Kidney glomerular epithelial cell (primary cell): ENCODE measurements at places on chromosomes 7 and 10.
A peak's percentile ranks its signal among the peaks of the same experiment; 100 is the strongest.

DNA sequence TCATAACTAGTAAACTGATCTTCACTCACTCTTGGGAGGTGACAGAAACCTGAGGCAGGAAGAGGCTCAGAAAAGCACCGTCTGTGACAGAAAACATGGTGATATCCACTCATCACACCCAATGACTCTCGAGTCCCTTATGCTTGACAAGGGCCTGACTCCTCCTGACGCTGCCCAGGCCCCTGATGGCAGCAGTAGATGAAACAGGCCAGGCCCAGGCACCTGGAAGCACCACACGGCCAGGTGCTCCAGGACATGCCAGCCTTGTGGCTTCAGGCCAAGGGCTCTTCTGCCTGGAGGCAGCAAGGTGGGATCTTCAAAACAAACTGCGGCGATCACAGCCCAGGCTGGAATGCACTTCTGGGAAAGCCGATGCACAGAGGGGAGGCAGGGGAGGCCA lies 89.3 kb downstream of the MAD1L1 start:
- DNase-seq = no peak

DNA sequence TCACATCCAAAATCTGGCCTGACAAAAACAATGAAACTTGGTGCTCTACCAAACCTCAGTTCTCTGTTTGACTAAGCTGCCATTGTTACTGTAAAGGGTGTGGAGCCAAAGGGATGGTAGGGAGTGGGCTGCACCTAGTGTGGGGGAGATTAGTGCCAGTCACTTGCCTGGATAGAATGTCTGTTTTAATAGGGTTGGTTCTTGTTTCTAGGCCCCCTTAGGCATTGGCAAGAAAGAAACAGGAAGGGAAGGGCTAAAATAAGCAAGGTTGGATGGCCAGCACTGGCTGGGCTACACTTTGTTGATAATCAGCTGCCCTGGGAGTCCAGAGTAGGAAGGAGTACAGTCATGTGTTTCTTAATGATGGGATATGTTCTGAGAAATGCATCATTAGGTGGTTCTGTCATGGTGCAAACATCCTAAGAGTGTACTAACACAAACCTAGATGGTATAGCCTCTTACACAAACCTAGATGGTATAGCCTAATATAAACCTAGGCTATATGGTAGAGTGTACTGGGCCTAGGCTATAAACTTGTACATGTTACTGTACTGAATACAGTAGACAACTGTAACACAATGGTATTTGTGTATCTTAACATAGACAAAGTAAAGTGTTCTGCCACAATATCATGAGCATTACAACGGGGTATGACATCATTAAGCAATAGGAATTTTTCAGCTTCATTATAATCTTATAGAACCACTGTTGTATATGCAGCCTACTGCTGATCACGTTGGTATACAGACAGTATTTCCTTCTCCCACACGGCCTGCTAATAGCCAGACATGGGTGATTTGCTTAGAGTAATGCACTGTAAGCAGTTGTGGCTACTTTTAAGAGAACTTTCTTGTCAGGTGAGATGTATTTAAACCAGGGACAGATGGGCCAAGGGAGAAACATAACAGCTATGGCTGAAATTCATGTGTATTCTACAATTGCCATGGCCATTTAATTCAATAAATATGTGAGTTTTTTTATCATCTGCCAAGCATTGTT lies 15.4 kb downstream of the BBIP1 start:
- no peak for DNase-seq

- no peak for DNase-seq
These were observed 33.1 kb downstream of the RAB18 start for GRCh38 chr10:27537166-27537565.

DNA sequence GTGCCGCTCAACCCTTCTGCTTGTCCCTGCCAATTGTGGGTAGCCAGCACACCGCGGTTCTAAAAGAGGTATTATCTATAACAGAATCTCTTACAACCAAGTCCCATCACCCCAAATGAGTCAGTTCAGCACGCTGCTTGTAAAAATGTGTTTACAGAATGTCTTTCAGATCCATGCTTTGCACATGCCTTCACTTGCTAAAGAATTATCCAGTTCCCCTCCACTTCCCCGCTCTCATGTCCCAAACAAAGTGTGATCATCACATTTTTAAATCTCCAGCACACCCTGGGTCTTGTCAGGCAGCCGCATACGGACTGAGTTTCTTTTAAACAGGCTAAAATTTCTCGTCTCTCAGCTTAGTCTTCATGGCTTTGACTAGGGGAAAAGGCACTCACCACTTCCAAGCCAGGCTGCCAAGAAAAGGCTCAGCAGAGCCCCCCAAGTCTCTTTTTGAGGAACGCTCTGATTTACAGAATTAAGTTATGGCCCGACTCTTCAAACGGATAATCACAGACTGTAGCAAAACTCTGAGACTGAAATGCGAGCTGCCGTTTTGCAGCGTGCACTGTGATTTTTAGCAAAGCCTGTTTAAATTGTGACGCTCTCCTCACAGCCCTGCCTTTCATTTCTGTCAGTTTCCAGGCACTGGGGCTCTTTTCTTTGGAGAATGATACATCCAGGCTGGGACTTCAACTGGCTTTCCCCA lies 29.8 kb upstream of the FGFR2 start:
- DNase-seq = no peak

DNA sequence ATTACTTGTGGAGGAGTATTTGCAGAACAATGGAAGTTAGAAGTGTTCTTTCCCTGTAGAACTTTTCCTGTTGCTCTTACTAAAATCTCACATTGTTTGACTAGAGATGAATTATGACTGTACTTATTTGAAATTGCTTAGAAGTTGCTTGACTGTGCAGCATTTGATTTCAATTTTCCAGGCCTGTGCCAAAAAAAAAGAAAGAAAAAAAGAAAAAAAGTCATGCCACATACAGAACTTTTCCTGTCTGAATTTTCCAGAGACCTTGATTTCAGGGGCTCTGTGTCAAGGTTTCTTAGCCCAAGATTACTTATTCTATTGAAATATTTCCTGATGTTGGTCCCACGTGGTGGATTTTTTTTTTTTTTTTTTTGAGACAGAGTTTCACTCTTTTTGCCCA lies 3.5 kb upstream of the FAM171A1 start:
- DNase-seq = no peak

DNA sequence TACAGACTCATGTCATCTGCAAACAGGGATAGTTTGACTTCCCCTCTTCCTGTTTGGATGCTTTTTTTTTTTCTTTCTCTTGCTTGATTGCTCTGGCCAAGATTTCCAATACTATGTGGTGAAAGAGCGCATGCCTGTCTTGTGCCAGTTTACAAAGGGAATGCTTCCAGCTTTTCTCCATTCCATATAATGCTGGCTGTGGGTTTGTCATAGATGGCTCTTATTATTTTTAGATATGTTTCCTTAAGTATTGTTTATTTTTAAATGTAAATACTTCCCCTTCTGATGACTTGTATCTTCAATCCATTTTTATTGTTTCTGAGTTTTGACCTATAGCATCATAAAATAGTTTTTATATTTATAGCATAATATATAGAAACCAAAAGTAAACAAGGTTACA lies 17.9 kb downstream of the FAM237B start:
- no peak for DNase-seq

GRCh38 chr10:112949875-112950507 lies at the start of gene TCF7L2:
Gene TCF7L2 (plus strand): TSS chr10:112950247. CDS start chr10:112950757, 510 bp downstream.
- DNase-seq = peak; percentile 98

DNA sequence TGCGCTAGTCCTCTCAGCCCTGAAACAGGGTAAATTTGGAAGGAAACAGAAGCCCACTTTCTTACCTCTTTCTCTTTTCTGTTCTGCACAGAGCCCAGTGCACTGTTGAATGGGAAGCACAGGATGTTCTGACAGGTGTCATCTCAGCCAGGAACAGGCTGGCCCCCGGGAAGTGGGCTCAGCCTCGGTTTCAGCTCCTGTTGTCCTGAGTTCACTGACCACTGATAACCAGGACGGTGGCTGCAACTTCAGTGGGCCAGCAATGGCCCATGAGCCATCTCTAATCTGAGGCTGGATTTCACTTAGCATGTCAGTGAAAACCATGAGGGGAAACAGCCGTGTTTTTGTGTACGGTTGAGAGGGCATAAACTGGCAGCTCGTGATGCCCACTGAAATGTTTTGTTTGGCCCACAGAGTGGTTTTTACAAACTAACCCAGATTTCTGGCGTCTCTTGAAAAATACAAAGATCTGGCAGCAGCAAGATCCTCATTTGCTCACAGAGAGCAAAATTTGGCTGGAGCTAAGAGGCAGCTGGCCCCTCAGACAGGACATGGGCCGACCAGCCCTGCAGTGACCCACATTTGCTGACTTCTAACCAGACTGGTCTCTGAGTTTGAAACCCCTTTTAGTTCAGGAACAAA lies 455.9 kb downstream of the PAXIP1 start:
- no peak for DNase-seq

GRCh38 chr7:134515569-134516468 lies 11.5 kb upstream of the AKR1B10 start:
- DNase-seq = peak; percentile 88

- no peak for DNase-seq
These were observed 141.3 kb upstream of the TNRC18 start for GRCh38 chr7:5564894-5565293.
